NCI-H2227 treated with DMSO at 0.1 percent for 48 hours (cell line): ENCODE measurements at places on chromosomes 1 and 21.

DNA sequence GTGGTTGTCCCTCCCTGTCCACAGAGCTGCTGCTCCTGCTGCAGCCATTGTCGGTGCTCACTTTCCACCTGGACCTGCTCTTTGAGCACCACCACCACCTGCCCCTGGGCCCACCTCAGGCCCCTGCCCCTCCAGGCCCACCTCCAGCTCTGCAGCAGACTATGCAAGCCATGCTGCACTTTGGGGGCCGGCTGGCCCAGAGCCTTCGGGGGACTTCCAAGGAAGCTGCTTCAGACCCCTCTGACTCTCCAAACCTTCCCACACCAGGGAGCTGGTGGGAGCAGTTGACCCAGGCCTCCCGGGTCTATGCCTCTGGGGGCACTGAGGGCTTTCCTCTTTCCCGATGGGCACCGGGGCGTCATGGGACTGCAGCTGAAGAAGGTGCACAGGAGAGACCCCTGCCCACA, 5.9 kb downstream of the RUSC1 start:
- DNase-seq = no peak

- DNase-seq = peak; percentile 35
Observed at GRCh38 chr1:52970149-52970548, 43.1 kb downstream of the SCP2 start.

DNA sequence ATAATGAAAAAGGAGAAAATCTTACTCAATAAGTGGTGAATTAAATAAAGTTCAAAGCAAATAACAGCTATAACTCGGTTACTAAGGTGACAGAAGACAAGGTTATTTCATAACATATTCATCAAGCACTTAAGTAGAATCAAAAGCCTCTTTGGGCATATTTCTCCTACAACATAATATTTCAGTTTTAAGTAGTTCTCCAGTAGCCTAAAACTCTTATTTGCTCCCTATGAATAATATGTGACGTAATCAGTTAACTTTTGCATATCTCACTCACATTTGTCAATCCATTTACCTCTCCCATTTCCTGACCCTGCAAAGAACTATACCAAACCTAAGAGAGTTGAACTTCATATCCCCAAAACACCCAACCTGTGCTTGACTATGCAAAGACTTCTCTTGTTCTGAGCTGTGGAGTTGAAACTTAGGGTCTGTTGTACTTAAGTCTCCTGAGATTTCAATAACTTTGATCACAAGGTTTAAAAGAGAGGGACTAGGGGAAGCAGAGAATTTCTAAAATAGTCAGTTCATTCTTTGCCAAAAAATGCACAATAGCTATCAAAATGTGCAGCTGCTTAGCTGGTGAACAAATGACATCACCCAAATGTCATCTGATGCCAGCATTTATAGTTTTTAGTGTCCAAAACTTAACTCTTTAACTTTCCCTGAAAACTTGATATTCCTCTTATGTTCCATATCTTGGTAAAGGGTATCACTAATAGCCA, 37.2 kb downstream of the TTLL7 start:
- no peak for DNase-seq

GRCh38 chr1:36284517-36284916, 21.7 kb upstream of the SH3D21 start:
- no peak for DNase-seq

DNA sequence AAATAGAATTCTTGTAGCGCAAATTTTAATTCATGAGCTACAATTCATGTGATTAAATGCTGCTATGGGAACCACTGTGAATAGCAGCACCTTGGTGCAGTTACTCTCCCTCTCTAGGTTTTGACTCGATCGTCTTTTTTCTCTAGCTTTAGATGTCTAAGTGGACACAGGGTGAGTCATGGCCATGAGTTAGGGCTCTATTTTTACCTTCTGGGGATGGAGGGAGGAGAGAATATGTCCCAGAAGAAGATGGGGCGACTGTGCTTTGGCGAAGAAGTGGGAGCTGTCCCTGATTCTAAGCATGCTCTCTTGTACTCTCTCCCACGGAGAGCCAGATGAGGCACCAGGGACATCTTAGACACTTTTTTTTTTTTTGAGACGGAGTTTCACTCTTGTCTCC, 1.6 kb upstream of the OR2B11 start:
- DNase-seq = no peak

DNA sequence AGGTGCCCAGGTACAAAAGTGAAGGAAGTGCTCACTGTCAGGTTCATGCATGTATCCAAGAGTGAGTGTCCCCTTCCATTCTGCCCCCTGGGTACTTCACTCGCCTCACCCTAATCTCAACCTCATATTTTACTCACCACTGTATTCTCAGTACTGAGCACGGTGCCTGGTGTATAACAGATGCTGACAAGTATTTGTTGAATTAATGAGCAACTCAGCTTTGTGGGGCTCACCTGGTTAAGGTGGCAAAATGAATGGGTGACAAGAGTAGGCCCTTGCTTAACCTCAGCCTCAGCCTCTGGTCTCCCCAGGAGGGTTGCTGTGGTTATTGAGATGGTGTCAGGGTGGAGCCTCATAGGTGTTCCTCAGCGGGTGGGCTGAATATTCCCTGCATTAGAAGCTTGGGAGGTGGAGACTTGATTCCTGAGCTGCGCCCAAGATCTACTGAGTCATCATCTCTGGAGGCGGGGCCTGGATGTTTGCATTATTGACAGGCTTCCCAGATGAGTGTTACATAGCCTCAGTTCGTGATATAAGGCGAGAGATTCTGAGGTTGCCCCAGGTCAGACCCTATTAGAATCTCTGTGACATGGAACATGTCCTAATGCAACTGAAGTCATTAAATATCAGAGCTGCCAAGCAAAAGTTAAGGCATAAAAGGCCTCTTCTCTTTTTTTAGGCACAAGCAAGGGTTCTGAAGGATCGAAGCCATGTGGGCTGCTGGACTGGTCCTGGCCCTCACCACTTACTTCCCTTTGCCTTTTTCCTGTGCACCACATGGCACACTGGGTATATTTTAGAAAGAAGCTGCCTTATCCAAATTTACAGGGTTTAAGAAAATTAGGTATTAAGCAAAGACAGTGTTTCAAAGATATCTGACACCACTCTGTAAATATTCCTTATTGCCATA, 39.2 kb downstream of the SYT6 start:
- DNase-seq = no peak

GRCh38 chr1:93015590-93015989, 54.3 kb upstream of the DIPK1A start:
- no peak for DNase-seq

GRCh38 chr1:233326811-233327650, 493 bp upstream of the MAP3K21 start:
- DNase-seq = peak; percentile 93

DNA sequence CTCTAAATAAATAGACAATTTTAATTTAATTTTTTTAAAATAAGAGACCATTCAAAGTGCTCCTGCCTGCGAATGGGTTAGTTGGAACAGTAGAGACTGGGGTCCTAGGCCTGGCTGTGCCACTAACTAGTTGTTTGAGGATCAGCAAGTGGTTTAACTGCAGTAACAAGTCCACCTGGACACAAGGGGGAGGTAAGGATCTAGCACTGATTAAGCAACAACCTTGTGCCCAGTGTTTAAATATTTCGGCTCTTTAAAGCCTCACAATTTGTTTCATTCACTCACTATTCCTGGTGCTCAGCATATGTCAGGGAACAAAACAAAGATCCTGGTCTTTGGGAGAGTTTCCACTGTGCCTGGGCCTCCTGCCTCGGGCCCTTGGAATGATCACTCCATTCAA, 1.6 kb upstream of the AGT start:
- DNase-seq = no peak

GRCh38 chr1:208309771-208310170, 65.6 kb upstream of the PLXNA2 start:
- DNase-seq = no peak

- DNase-seq = no peak
Observed at GRCh38 chr21:29385934-29386520, 87.3 kb downstream of the BACH1 start.

DNA sequence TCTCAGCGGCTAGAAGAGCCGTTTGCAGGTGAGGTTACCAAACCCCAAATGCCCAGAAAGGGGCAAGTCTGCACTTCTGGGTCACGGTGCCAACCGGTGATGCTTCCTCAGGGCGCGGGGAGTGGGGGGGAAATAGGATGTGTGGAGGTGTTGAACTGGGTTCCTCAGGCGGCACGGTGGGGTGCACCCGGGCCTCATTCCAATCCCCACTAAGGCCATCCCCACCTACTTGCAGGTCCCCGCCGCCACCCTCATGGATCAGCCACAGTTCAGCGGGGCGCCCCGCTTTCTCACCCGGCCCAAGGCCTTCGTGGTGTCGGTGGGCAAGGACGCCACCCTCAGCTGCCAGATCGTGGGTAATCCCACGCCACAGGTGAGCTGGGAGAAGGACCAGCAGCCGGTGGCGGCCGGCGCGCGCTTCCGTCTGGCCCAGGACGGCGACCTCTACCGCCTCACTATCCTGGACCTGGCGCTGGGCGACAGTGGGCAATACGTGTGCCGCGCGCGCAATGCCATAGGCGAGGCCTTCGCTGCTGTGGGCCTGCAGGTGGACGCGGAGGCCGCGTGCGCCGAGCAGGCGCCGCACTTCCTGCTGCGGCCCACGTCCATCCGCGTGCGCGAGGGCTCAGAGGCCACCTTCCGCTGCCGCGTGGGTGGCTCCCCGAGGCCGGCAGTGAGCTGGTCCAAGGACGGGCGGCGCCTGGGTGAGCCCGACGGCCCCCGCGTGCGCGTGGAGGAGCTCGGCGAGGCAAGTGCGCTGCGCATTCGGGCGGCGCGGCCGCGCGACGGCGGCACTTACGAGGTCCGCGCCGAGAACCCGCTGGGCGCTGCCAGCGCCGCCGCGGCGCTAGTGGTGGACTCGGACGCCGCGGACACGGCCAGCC, 3.9 kb downstream of the OBSCN start:
- DNase-seq = no peak

- no peak for DNase-seq
Observed at GRCh38 chr1:60141276-60141675, 67.7 kb upstream of the C1orf87 start.

GRCh38 chr1:248691567-248692155, 10.9 kb downstream of the OR14I1 start:
- DNase-seq = peak; percentile 94
